Activated naive CD4-positive, alpha-beta T cell treated with anti-CD3 and anti-CD28 coated beads for 36 hours (primary cell): ENCODE measurements at places on chromosomes 13 and 19. TPM values are rescaled to one million over a fixed set of nuclear protein-coding genes. Genes with fewer than 3 reads are reported as not detected.

GRCh38 chr13:47680748-47681147 is 320.3 kb downstream of the SUCLA2 start:
- no peaks in the 10 kb centered on the region for H3K4me1 ChIP-seq
- H3K27ac ChIP-seq, result no peak overlapping the region
- DNase-seq, result no peak
- H3K4me3 ChIP-seq, result no peak overlapping the region
- no peaks in the 10 kb centered on the region for H3K36me3 ChIP-seq
- H3K27me3 ChIP-seq, result no peaks in the 10 kb centered on the region

DNA sequence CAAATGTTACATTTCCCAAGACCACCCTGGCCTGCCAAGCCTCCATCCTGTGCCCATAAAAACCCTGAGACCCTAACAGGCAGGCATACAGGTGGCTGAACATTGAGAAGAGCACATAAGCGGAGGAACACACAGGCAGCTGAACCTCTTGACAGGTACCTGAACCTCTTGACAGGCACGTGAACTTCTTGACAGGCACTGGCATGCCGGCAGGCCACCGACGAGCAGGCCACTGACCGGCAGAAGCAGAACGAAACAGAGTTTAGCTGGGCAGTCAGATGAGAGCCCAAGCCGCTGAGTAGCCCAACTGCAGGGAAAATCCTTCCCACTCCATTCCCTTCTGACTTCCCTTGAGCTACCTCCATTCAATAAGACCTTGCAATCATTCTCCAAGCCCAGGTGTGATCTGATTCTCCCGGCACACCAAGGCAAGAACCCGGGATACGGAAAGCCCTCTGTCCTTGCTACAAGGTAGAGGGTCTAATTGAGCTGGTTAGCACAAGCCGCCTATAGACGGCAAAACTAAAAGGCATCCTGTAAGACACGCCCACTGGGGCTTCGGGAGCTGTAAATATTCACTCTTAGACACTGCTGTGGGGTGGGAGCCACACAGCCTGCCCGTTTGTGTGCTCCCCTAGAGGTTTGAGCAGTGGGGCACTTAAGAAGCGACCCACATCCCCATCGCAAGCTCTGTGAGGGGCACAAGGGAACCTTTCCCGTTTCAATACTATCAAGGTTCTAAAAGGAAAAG is 2613.9 kb upstream of the PCDH20 start:
- H3K4me1 ChIP-seq, result no peaks in the 10 kb centered on the region
- no peak for DNase-seq
- H3K36me3 ChIP-seq, result no peaks in the 10 kb centered on the region
- H3K27ac ChIP-seq, result no peak overlapping the region
- H3K27me3 ChIP-seq, result no peaks in the 10 kb centered on the region
- no peak overlapping the region for H3K4me3 ChIP-seq

DNA sequence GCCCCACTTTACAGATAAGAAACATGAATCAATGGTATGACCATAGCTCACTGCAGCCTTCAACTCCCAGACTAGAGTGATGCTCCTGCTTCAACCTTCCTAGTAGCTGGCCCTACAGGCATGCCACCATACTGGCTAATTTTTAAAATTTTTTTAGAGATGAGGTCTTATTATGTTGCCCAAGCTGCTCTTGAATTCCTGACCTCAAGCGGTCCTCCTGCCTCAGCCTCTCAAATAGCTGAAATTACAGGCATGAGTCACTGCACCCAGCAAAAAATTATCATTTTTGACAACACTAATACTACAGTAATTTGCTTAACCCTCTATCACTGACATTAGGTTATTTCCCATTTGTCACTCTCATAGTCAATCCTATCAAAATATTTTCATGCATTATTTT is 14.7 kb downstream of the CAB39L start:
- no peaks in the 10 kb centered on the region for H3K4me1 ChIP-seq
- no peak for DNase-seq
- H3K4me3 ChIP-seq, result no peak overlapping the region
- no peaks in the 10 kb centered on the region for H3K36me3 ChIP-seq

Gene C3
- 0.81 TPM for total RNA-seq

Gene STRN4
- total RNA-seq, result 59.2 TPM

Gene TICAM1
- total RNA-seq, result 16.5 TPM

Gene POSTN
- not detected for total RNA-seq

Gene GPR183
- 37.4 TPM for total RNA-seq
